Esophagus muscularis mucosa (tissue), 4 donors: ENCODE measurements at places on chromosomes 12 and 14. TPM values are rescaled to one million over a fixed set of nuclear protein-coding genes. Genes with fewer than 3 reads are reported as not detected.

MYH6 gene
- total RNA-seq: under 0.01 TPM

ADGRD1 gene
- 28.2 TPM for total RNA-seq

- no peaks in the 10 kb centered on the region for H3K27me3 ChIP-seq
- H3K4me3 ChIP-seq: no peak overlapping the region
- peaks cover 11% of the 10 kb centered on the region for H3K4me1 ChIP-seq
- H3K36me3 ChIP-seq: peaks cover 42% of the 10 kb centered on the region
These were observed 6.4 kb upstream of the ADSS1 start for GRCh38 chr14:104717646-104718045.

GRCh38 chr14:94174604-94175010, 485 bp downstream of the PPP4R4 start:
- peak overlapping the region; percentile 65 for H3K4me3 ChIP-seq
- no peak overlapping the region for H3K27ac ChIP-seq
- H3K36me3 ChIP-seq: no peaks in the 10 kb centered on the region
- peaks cover 26% of the 10 kb centered on the region for H3K27me3 ChIP-seq
- H3K4me1 ChIP-seq: peaks cover 25% of the 10 kb centered on the region

GRCh38 chr12:45282411-45282810, 66.5 kb downstream of the ANO6 start:
- H3K36me3 ChIP-seq: no peaks in the 10 kb centered on the region
- H3K4me1 ChIP-seq: peaks cover 80% of the 10 kb centered on the region
- H3K4me3 ChIP-seq: no peak overlapping the region
- H3K27ac ChIP-seq: no peak overlapping the region

DNA sequence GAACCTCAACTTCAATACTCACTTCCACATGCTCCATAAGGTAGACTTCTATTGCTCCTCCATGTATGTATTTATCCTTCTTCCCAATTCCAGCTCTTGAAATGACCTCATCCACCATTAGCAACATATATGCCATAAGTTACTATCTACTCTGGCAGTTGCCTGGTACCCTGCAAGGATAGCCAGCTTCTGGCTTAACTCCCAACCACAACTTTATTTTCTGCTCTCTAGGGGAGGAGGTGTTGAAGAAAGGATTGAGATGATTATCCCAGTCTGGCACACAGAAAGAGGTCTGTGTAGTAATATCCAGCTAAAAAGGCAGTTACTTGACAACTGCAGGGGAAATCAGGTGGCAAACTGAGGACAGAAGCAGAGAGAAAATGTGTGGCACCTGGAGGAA, 71.5 kb upstream of the MDM1 start:
- peaks cover 25% of the 10 kb centered on the region for H3K4me1 ChIP-seq
- no peak overlapping the region for H3K27ac ChIP-seq
- H3K4me3 ChIP-seq: no peak overlapping the region
- H3K36me3 ChIP-seq: no peaks in the 10 kb centered on the region
- no peak for DNase-seq
- no peaks in the 10 kb centered on the region for H3K27me3 ChIP-seq
